DND-41 (cell line): ENCODE measurements at places on chromosomes 3 and 15.
A peak's percentile ranks its signal among the peaks of the same experiment; 100 is the strongest.

GRCh38 chr15:25812073-25812472 lies 51.1 kb downstream of the ATP10A start:
- no peak for DNase-seq

- peak; percentile 32 for DNase-seq
Measured at GRCh38 chr3:48187579-48188265, 495 bp downstream of the CDC25A start.

- no peak for DNase-seq
Measured at GRCh38 chr3:6861625-6862000, 698 bp downstream of the GRM7 start.

DNA sequence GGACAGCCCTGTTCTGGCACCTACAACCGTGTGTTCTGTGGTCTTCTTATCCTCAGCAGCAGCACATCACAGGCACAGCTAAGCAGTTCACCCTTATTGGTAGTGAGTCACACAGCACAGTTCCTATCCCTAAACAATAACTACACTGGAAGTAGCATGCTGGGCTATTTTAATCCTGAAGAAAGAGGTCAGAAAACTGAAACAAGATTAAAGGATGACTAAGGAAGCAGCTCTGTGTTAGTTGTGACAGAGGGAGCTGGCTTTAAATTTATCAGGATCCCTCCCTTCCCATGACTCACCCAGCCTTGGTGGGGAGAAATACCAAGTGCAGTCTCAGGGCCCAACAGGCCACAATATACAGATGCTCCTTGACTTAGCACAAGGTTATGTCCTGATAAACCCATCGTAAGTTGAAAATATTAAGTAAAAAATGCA lies 144.3 kb downstream of the ERC2 start:
- no peak for DNase-seq

DNA sequence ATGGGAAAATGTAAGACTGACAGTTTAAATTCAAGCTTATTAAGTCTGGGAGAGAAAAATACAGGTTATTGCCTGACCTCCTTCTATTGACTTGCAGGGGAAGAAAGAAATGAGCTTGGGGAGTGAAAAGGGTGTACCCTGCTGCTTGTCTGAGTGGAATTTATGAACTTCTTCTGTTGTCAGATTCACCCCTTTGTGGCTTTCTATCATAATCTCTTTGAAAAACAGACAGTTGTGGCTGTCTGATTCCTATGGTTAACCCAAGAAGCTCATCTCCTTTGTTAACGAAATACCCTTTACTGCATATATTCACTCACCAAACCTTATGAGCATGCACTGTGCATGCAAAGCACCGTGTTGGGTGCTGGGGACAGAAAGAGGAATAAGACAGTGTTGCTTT lies 22.5 kb downstream of the GPD1L start:
- no peak for DNase-seq

- DNase-seq = no peak
Measured at GRCh38 chr15:31178705-31179104, 77.2 kb upstream of the TRPM1 start.

GRCh38 chr15:76994001-76994400 lies 925 bp upstream of the PSTPIP1 start:
- DNase-seq = no peak

GRCh38 chr3:193869221-193870201 lies 266.4 kb upstream of the HES1 start:
- peak; percentile 19 for DNase-seq

DNA sequence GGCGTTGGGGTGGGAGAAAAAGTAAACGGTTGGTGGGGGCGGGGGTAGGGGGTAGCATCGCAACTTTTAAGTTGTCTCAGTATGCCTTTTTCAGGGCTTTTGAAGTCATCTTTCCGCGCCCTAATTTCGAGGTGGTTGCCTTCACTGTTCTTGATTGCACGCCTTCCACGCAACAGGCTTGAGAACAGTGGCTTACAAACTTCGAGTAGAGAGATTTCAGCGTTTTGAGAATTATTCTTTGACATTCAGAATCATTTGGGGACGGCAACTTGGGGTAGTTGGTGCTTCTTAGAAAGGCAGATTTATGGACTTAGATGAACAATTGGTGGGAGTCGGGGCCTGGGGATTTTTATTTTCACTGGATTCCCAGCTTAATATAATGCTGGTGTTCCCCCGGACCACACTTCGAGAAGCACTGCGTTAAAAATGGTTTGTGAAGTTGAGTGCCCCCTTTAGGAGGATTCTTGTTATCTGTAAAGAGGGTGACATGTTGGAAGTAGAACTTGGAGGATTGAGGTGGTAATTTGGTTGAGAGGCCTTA lies 880 bp downstream of the PPP4R2 start:
- peak; percentile 53 for DNase-seq
